Fibroblast of skin of left biceps (primary cell): ENCODE measurements at places on chromosomes 7 and 10.

- DNase-seq, result no peak
Observed at GRCh38 chr10:80415734-80416478, 7.6 kb downstream of the PRXL2A start.

DNA sequence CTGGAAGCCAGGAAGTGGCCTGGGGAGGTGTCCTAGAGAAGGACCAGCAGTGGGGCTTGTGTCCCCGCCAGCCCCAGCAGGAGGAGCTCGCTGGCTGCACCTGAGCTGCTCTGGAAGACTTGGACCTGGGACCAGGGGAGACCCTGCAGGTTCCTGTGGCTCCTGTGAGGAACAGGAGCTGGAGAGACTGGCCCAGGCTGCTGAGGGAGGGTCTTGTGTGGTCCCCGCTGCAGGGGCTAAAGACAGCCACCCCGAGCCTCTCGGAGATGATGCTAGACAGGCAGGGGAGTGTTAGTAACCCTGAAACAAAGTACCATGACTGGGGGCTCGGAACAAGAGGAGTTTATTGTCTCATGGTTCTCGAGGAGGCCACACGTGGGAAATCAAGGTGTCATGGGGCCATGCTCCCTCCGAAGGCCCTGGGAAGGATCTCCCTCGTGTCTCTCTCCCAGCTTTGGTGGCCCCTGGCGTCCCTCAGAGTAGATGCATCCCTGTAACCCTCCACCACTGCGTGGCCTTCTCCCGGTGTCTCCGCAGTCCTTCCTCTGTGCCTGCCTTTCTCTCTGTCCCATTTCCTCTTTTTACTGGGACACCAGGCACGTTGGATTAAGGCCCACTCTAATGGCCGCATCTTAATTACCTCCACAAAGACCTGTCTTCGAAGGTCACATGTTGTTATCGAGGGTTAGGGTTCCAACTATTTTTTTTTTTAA is 348.4 kb downstream of the GLRX3 start:
- DNase-seq, result no peak

DNA sequence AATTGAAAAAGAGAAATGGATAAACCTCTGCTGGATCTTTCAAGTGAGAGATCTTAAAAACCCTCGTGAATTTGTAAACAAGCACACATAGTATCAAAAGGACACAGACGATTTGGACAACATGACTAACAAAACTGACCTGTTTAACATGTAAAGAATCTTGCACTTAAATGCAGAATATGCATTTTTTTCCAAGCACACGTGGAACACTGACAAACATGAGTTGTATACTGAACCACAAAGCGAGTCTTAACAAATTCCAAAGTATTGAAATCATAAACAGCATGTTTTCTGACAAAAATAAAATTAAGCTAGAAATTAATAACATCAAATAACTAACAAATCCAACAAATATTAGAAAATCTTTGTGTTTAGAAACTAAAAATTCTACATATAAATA is 65.0 kb upstream of the ZNF746 start:
- no peak for DNase-seq

- DNase-seq, result no peak
Observed at GRCh38 chr10:132540456-132540855, 2.9 kb downstream of the INPP5A start.

DNA sequence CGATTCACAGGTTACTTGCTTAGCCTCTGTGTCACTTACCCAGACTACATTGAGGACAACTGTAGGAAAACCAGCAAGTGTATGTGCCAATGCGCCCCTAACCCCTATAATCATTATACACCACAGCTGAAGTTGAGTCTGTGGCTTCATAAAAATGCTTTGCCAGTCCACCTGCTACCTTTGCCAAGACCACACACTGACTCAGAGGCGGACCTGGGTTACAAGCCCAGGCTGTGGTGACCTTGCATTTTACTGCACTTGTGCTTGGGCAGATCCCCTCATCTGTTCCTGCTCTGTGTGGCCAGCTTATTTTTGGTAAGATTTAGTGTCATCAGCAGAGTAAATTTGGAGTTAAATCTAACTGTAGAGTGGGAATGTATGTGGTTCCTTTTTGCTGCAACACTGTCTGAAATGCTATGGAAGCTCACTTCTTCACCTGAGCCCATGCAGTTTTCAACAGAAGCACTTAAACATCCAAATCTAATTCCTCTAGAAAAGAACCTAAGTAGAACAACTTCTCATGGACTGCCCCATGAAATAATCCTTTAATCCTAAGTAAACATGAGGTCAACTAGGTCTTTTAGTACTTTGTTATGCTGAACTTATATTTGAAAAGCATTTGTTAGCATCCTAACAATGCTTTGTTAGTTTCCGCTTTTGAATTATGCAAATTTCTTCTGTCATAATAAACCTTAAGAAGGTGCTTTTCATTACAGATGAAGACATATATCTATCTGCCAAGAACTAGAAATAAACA is 96.2 kb upstream of the AMPH start:
- no peak for DNase-seq

- no peak for DNase-seq
Observed at GRCh38 chr7:101232141-101232850, 5.3 kb downstream of the CLDN15 start.

GRCh38 chr10:28730031-28730778 is 52.9 kb downstream of the BAMBI start:
- DNase-seq, result no peak

- DNase-seq, result no peak
Observed at GRCh38 chr10:95196046-95196445, 2.0 kb downstream of the ACSM6 start.

GRCh38 chr10:22477334-22478287 is 132.3 kb downstream of the SPAG6 start:
- no peak for DNase-seq

DNA sequence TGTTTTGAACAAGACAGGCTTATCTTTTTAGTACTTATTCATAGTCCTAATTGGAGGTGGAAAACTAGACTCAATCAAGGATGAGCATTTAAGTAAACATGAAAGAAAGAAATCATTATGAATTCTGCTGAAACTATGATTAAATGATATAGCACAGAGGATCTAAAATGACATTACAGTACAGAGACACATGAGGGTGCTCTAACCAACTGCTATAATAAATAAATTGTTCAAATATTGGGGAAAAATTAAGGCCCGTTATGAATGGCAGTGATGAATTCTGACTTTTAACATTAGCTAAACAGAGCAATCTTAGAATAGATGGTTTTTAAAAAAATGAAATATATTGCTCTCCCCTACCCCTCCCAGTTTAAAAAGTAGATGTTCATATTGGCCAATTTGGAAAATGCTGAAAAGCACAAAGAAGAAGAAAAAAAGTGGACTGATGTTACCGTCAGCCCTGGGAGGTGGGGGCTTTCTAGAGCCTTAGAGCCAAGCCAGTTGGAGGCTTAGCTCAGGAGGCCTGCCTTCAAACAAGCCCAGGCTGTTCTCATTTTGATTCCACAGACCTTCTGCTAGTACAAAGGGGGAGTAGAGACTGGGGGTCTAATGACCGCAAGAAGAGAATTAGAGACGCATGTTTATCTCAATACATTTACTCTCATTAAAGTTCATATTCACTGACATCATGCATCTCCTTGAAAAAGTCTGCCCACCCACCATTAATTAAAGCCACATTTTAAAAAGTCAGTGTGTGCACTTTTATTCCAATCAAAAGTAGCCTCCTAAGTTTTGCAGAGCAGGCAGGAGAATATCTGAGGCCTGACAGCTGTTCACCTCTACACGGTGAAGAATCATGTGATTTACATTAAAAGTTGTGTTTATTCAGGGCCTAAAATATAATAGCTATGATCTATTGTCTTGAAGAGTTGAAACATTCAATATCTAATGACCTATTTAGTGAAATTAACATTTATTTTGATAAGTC is 10.0 kb downstream of the WNT2 start:
- no peak for DNase-seq

DNA sequence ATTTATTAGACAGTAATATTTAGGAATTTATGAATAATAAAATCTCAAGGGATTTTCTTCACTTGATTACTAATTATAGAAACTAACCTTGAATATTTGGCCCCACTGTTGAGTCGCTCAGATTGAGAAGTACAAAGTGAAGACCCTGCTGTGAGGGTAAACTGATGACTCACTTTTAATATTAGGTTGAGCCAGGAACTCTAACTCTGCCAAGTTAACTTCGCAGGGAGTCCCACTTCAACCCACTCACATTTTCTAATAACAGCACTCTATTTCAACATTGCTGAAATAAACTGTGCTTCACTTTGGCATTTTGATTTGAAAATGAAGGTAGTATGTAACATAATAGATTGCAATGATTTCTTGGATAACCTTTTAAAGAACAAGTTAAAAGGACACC is 200.7 kb downstream of the POLR1F start:
- DNase-seq, result no peak

GRCh38 chr10:110643653-110644597 is at the start of gene RBM20:
RBM20 (plus strand) TSS chr10:110644336; CDS start chr10:110644455, 119 bp downstream.
- no peak for DNase-seq

GRCh38 chr10:33005322-33006301 is 47.6 kb upstream of the ITGB1 start:
- peak; percentile 92 for DNase-seq

DNA sequence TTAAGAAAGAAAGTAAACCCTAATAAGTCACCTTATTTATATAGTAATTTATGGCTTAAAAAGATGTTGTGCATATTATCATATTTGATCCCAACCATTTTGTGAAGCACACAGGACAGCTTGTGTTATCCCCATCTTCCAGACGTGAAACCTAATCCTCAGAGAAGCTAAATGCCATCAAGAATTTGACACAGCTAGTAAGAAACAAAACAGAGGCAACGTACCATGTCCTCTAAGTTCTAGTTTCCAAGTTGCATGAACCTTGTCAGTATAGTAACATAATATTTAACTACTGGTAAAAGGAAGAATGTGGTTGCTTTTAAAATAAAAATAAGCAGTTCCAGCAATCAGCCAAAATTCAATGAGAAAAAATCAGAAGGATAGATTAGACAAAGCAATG is 41.5 kb downstream of the PTN start:
- no peak for DNase-seq

GRCh38 chr7:82729172-82730030 is 285.8 kb upstream of the CACNA2D1 start:
- no peak for DNase-seq

GRCh38 chr10:71719464-71720201 is at the start of gene C10orf105:
C10orf105 (minus strand) TSS chr10:71719778; CDS start chr10:71716337, 3,441 bp downstream.
- no peak for DNase-seq

GRCh38 chr7:19336836-19337383 is 191.7 kb upstream of the FERD3L start:
- no peak for DNase-seq

DNA sequence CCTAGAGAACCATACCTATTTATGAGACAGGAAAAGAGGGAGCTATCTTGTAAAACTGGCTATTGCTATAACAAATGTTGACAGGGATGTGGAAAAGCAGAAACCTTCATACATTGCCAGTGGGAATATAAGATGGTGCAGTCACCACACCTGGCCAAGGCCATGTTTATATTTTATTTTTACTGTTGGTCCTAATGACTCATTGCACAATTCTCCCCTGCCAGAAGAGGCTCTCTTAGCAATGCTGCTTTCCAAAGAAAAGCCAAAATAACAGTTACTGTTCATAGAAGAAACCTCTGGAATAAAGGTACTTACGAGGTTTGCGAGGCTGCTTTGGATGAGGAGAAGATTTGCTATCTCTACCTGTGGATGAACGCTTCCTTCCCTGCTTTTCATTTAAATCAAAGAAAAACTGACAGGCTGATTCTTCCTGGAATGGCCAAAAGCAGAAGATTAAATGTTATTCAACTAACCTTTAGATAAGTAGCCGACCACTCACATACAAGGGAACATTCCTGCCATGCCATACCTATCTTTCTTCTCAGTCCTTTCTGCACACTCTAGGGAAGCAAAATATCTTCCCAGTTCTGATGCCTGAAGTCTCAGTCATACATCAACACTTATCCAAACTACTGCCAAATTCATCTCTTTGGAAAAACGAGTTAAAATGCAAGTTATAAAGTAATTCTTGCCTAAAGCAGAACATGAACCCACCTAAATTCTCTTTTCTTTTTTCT is 16.3 kb upstream of the CHUK start:
- no peak for DNase-seq

DNA sequence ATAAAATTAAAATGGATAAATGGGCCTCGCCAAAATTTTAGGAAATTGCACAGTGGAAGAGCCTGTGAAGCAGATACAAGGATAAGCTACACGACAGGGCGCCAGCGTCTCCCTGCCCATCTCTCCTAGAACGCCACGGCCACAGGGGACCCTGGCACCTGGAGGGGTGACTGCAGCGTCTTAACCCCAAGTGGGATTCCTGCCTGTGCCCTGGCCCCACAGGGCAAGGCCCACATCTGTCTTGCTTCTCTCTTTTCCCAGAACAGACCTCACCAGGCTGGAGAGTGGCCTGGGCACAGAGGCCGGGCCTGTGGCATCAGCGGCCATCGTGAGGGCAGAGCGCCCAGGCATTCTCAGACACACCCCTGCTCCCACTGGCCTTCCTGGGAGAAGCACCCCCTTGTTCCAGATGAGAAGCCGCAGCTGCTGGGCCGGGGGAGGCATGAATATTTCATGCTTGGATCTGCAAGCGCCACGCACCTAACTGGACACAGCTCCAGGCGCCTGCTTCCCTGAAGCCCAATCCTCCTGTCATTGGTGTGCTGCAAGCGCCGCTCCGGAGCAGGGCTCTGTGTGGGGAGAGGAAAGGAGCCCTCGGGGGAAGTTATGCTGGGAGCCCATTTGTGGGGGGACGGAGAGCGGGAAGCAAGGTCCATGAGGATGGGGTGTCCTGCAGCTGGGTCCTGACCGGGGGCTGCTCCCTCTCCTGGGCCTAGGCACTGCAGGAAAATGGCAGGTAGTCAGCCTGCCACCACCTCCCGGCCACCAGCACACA is 153.5 kb downstream of the ELFN1 start:
- DNase-seq, result no peak

- no peak for DNase-seq
Observed at GRCh38 chr7:30285536-30286284, 1.3 kb downstream of the ZNRF2 start.

DNA sequence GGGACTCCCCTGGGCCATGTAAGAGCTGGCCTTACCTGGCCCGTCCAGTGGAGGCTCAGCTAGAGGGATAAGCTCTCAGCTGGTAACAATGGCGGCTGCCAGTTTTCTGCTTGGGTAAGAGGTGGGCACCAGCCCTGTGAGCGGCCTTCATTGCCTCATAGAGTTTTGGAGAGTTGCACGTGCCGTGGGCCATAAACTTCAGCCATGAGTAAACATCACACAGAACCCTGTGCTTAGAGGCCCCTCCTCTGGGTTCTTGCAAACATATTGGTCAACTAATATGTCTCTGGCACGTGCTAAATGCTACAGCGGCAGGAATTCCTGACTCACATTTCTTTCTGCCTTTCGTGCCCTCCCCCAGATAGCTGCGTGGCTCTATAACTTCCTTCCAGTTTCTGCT is 103.9 kb upstream of the LEP start:
- peak; percentile 15 for DNase-seq

GRCh38 chr10:43070121-43071085 is 6.5 kb upstream of the RET start:
- DNase-seq, result no peak

GRCh38 chr10:99394761-99395386 is 35.5 kb downstream of the GOT1 start:
- no peak for DNase-seq

- no peak for DNase-seq
Observed at GRCh38 chr7:47080816-47081215, 501.1 kb downstream of the TNS3 start.

- DNase-seq, result no peak
Observed at GRCh38 chr7:153061910-153062528, 302.5 kb downstream of the ACTR3B start.
